Pulmonary artery endothelial cell (primary cell): ENCODE measurements at places on chromosomes 1 and 21.

DNA sequence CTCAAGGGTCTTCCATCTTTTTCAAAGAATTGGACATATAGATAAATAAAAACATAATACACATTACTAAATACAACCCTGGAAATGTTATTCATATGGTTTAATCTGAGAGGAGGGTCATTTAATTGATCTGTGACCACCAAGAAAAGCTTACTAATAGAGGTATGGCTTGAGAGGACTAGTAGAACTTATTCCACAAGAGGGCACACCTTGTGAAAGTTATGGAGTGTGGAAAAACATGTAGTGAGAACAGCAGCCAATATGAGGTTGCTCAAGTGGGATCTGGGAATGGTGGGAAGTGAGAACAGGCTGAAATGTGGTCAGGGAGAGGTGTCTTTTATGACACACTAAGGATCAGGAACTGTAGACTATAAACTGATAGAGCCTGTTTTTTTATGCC, 973.5 kb upstream of the B3GALT2 start:
- DNase-seq: no peak

GRCh38 chr1:212004895-212005608, 30.3 kb downstream of the INTS7 start:
- DNase-seq: no peak

DNA sequence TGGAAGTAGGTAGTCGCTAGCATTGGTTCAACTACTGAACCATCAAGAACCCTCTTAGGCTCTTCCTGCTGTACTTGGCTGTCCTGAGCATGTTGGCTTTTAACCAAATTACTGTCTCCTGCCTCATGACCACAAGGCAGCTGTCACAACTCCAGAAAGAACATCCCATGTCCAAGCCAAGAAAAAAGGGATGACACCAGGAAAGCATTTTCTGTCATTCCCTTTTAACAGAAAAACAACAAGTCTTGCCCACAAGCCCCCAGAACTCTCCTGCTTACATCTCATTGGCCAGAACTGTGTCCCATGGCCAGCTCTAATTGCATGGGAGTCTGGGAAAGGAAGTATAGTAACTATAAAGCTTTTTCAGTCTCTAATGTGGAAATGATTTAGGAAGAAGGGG, 2.4 kb upstream of the RNU5D-1 start:
- no peak for DNase-seq

DNA sequence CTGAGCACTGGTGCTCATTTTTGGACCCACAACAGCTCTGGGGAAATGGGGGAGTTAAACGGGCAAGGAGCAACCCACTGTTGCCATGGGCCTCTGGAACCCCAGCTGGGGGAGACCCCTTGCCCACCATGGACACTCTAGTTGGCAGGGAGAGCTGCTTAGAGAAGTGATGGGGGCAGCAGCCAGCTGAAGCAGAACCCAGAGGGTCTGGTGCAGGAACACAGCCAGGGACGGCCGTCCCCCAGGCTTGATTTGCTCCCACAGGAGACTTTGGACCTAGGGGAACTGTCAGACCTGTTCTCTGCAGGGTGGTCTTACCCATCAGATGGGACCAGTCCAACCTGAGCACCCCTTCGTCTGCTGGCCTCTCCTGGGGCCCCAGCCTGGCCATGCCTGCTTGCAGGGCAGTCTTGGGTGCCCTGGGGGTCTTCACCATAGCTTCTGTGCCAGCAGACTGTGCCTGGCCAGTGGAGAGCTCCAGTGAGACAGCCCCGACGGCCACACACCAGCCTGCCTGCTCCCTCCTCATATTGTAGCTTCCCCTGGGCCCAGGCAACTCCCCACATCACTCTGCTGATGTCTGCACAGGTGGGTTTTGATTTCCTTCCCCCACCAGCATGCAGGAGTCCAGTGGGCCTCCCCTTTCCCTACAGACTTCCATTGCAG, 11.3 kb downstream of the SPATC1L start:
- DNase-seq: no peak

- DNase-seq: no peak
These were observed 47.6 kb downstream of the LACTBL1 start for GRCh38 chr1:22925111-22925510.

DNA sequence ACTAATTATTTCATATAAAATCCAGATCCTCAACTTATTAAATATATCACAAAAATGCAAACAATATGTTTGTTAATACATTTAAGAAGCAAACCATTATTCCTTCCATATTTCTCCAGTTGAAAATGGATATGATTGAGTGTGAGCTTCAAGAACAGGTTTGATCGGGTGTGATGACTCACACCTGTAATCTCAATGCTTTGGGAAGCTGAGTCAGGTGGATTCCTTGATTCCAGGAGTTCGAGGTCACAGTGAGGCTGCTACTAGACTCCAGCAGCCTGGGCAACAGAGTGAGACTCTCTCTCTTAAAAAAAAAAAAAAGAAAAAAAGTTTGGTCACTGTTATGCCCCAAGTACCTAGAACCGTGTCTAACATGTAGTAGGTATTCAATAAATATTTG, 42.9 kb upstream of the RRP15 start:
- DNase-seq: no peak

- no peak for DNase-seq
These were observed 13.5 kb upstream of the YRDC start for GRCh38 chr1:37821481-37821880.

DNA sequence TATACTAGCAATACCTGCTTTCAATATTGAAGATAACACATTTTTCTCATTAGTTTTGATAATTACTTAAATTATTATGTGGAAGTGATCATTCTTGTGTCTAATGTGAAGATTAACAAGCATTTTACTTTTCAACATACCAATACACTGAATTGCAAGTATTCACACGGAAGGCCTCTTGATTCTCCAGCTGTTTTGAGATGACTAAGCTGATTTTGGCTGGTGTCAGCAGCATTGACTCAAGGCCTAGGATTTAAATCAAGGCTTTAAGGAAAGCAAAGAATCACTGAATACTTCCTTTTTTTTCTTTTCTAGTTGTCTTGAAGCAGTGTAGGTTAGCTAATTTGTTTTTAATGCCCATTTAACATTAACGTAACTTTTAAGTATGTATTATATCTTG, 373.7 kb downstream of the SRGAP2C start:
- DNase-seq: peak; percentile 3

- no peak for DNase-seq
These were observed 137.5 kb downstream of the HS2ST1 start for GRCh38 chr1:87051965-87052364.

DNA sequence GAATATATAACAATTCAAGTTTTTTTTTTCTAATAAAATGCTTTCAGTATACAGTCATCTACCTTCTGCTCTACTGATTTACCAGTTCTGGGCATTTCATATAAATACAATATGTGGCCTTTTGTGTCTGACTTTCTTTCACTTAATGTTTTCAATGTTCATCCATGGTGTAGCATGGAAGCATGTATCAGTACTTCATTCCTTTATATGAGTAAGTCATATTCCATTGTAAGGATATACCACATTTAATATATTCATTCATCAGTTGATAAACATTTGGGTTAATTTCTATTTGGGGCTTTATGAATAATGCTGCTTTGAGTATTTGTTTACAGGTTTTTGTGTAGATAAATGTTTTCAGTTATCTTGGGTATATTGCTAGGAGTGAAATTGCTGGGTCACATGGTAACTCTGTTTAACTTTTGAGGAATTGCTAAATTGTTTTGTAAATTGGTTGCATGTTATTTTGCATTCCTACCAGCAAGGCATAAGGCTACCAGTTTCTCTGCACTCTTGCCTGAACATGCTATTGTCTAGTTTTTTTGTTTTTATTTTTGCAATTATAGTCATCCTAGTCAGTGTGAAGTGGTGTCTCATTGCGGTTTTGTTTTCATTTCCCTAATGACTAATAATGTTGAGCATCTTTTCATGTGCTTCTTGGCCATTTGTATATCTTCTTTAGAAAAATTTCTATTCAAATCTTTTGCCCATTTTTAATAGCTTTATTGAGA, 206.1 kb downstream of the TM2D1 start:
- DNase-seq: no peak

GRCh38 chr1:115307661-115308060, 30.4 kb downstream of the NGF start:
- DNase-seq: no peak

GRCh38 chr1:168438626-168439025, 105.2 kb downstream of the XCL2 start:
- no peak for DNase-seq

DNA sequence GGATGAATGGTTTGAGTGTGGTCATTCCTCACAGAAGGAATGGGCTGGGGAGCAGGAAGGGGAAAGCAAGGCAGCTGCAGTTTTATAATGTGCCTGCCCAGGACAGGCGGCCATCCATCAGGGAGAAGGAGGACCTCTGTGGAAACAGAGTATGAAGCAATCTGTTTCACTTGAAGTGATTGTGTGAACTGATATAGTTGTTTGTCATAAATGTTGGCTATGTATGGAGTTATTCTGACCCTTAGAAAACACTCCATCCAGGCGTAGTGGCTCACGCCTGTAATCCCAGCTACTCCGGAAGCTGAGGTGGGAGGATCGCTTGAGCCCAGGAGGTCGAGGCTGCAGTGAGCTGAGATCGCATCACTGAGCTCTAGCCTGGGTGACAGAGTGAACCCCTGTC, 46.5 kb downstream of the NENF start:
- DNase-seq: no peak

GRCh38 chr1:180178511-180179161, 24.0 kb downstream of the QSOX1 start:
- no peak for DNase-seq

DNA sequence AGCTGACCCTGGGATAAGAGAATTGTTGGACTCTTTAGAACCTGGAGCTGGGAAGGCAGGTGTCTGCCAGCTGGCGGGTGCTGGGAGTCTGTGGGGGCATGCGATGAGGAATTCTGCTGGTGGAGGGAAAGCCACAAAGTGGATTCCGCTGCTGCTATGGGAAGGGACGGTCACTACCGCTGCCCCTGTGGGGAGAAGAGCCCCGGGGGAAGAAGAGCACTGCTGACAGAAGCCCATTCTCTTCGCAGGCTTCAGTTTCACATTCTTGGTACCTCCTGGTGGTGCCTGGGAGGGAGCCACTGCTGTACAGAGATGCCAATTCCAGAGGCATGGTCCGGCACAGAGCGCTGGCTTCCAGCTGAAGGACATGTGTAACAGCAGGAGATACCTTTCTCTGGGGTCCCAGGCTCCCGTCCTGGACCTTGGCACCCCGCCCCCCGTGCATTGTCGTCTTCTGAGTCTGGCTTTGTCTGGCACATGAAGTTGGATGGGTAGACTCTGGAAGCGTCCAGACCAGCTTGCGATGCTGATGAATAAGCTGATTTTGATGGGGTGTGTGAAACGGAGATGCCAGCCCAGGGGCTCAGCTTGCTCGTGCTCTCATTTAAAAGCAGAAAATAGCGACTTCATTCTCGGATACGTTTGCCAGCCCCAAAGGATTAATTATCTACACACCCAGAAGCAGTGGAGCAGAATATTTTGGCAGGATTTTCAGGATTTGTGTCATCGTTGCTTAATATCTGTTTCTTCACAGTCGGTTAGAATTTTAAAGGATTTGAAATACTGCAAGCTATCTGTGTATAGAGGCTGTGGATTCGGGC, 13.2 kb downstream of the PDXK start:
- DNase-seq: no peak

GRCh38 chr21:25582888-25583287, 24.4 kb downstream of the MRPL39 start:
- DNase-seq: no peak

DNA sequence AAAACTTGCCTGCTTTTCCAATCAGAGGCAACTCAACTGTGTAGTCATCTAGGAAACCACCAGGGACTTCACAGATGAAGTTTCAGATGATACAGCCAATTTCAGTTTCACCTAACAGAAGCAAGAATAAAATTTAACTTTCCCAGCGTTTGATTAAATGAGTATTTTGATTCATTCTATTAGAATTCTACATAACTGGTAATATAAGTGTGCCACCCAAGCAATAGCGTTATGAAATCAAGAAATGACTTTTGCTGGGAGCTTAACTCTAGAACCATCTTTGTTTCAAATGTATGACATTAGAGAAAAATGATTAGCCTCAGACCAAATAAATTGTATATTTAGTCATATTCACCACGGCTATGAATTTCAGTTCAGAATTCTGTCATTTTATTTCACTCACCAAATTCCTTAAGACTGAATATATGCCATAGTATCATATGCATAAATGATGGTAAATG, 239.3 kb downstream of the NRIP1 start:
- no peak for DNase-seq

- DNase-seq: no peak
These were observed 811.3 kb upstream of the ADGRL2 start for GRCh38 chr1:80989455-80989854.

- no peak for DNase-seq
These were observed 1.8 kb upstream of the ZDHHC18 start for GRCh38 chr1:26824731-26825130.

DNA sequence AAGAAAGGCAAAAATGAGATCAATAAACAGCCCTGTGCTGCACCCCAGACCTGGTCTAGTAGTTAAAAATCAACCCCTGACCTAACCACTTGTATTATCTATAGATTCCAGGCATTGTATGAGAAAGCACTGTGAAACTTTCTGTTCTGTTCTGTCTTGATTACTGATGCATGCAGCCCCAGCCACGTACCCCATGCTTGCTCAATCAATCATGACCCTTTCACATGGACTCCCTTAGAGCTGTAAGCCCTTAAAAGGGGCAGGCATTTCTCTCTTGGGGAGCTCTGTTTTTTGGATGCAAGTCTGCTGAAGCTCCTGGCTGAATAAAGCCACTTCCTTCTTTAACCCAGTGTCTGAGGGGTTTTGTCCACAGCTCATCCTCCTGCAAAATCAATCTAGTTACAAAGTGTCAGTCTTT, 24.2 kb upstream of the CD34 start:
- DNase-seq: no peak

GRCh38 chr1:228917342-228917741, 182.1 kb downstream of the RHOU start:
- DNase-seq: no peak

DNA sequence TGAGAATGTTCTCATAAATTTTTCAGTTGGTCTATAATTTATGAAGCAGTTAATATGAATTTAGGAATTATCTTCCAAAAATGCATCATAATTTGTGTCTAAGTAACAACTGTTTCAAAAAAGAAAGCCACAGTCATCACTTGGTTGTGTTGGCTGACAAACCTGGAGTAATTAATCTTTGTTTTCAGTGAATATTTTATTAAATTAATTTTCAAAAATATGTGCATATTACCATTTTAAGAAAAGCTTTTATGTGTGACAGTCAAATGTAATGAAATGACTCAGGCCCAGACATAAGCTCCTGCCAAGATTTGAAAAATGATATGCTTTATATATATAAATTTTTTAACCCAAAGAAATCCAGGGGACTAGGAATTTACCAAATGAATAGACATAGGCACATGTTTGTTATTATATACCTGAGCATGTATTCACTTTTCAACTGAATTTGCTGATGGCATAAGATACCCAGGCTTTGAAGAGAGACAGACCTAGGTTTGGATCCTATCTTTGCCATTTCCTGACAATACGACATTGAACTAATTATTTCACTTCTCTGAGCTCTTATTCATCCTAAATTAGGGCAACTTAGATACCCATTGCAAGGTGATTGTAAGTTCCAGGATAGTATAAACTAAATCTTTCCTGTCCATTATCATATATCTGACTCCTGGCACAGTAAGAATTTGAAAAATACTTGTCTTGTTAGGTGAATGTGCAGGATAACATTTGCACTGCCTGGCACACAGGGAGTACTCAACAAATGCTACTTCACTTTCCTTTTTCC, 729.5 kb upstream of the ADGRL2 start:
- DNase-seq: no peak

- no peak for DNase-seq
These were observed 47.7 kb downstream of the DHRS3 start for GRCh38 chr1:12570291-12570690.
